COR-L47 (cell line): ENCODE measurements at places on chromosomes 7 and 10.
A peak's percentile ranks its signal among the peaks of the same experiment; 100 is the strongest.

DNA sequence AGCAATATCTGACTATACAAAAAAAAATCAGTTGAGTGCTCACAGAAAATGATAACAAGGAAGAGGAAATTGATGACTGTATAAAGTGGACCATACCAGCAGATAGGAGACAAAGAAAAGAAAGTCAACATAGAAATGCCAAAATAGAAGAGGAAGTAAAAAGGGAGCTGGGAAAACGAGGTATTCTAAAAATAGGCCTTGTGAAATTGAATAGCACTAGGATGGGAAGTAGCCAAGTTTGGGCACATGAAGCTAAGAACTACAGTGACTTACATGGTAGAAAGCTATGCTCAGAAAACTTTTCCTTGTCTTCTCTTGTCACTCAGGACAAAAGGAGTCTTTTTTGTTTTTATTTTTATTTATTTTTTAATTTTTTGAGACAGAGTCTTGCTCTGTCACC is 76.2 kb upstream of the APBB1IP start:
- DNase-seq = no peak

- no peak for DNase-seq
Observed at GRCh38 chr7:22698767-22699166, 28.2 kb upstream of the IL6 start.

DNA sequence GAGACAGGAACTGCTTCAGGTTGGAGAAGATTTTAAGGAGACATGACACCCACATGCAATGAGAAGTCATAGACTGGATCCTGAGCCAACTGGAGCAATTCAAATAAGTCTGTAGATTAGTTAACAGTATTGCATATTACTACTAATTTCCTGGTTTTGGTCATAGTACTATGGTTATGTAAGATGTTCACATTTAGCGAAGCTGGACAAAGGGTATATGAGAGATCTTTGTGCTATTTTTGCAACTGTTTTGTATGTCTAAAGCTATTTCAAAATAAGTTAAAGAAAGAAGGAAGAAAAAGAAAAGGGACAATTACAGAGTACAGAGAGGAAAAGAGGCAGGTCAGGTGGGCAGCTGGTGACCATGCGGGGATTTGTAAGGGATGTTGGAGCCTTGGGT is 116.5 kb upstream of the SVIL start:
- DNase-seq = no peak

DNA sequence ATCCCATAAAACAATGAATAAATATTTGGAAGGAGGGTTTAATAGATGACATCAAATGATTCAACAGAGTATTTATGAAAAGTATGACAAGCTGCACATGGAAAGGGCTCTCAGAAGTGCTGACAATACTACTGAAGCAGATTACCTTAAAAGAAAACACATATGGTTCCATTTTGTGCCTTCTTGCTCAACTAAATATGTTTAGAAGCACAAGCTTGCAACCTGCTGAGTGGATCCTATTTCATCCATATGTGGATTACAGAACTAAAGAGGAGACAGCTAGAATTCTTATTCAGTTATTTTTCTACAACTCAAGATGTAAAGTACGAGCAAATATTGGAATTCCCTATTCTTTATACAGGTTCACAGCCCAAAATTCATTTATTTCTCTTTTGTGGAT is 340.6 kb downstream of the TFEC start:
- no peak for DNase-seq

GRCh38 chr7:28224172-28224571 is 43.6 kb upstream of the JAZF1 start:
- no peak for DNase-seq

GRCh38 chr7:116139807-116140206 is 70.5 kb upstream of the TES start:
- no peak for DNase-seq

DNA sequence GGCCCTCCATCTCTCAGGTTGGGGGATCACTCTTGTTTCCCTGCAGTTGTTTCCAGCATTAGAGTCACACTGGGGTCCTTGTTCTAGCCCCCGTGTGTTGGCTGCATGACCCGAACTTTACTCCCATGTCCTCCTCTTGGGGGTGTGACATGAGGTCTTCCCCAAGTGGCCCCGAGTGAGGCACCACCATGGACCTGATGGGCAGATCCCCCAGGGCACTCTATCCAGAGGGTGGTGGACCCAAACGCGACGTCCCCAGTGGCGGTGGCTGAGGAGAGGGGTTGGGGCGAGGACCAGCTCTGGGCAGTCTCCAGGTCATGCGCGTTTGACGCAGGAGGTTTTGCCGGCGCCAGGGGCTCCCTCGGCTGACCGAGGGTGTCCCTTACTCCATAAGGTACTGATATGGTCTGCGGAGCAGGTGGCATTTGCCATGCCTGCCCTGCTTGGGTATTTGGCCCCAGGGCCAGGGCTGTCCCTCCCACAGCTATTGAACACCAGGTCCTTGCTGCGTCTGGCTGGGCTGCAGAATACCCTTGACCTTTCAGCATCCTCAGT is 131.9 kb downstream of the LHPP start:
- DNase-seq = no peak

- DNase-seq = no peak
Observed at GRCh38 chr10:125817337-125817946, 5.6 kb downstream of the UROS start.

DNA sequence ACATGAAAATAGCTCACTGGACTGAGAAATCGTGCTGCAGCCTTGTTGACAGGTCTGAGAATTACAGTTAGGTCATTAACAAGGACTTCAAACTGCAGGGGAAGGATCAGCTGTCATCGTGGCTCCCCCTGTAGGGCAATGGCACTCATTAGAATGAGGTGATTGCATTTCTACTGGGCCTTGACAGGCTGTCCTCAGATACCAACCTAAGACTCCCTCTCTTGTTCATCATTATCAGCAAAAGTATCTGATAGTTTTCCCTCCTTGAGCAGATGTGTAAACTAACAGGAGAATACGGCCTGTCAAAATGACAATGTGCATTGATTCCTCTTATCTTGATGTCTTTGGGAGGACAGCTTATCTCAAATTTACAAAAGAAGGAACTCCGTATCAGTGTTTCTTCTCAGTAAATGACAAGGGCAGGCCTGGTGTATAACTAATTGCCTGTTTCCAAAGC is 648.5 kb upstream of the LRRN3 start:
- DNase-seq = peak; percentile 50

DNA sequence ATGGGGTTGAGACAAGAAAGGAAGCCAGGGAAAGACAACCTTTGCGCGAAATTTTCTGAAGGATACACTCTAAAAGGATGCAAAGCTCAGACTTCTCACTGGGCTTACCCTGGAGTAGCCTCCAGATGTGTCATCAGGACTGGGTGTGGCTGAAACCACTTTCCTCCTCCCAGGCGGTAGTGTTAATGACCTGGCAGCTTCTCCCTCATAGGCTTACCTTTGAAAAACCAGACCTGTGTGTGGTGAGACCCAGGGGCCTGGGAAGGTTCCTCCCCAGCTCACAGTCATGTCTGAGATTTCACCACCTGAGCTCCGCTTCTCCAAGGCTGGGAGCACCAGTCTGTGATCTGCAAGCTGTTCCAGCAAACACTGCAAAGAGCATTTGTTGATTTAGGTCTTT is 93.7 kb downstream of the EPC1 start:
- no peak for DNase-seq

GRCh38 chr7:132608523-132608922 is 32.3 kb upstream of the PLXNA4 start:
- no peak for DNase-seq

- peak; percentile 5 for DNase-seq
Observed at GRCh38 chr7:12653518-12653917, 33.9 kb upstream of the ARL4A start.

DNA sequence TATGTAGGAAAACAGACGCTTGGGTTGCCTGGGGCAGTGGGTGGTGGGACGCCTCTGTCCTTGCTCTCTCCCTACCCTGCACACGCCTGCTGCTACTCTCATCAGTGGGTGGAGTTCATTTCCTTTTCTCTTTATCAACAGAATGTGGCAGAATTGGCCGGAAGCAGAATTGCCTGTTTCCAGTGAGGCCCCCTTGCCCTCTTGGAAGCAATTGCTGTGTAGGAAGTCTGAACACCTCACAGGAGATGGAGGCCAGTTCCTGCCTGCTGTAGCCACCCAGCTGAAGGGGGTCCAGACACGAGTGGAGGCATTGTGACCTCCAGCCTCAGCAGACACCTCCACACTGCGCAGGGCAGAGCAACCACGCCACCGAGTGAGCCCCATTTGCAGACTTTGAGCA is 331.6 kb upstream of the ZNF32 start:
- no peak for DNase-seq

GRCh38 chr10:91941426-91941825 is 17.9 kb downstream of the BTAF1 start:
- no peak for DNase-seq
